ENCODE measurements at places on chromosomes 12 and 14.

- no peak for DNase-seq
Observed at GRCh38 chr12:82880442-82880901, 193.8 kb downstream of the TMTC2 start.

DNA sequence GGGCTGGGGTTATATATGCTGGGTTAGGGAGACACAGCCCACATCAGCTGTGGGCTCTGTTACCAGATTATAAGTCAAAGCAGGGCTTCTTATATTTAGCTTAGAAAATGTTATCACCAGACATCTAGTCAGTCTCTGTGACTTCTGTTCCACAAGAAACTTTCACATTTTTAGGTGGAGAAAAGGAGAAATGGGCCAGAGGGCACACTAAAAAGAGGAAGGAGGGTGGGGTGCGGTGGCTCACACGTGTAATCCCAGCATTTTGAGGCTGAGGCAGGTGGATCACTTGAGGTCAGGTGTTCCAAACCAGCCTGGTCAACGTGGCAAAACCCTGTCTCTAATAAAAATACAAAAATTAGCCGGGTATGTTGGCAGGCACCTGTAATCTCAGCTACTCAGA, 28.0 kb upstream of the SLC38A1 start:
- DNase-seq: no peak

DNA sequence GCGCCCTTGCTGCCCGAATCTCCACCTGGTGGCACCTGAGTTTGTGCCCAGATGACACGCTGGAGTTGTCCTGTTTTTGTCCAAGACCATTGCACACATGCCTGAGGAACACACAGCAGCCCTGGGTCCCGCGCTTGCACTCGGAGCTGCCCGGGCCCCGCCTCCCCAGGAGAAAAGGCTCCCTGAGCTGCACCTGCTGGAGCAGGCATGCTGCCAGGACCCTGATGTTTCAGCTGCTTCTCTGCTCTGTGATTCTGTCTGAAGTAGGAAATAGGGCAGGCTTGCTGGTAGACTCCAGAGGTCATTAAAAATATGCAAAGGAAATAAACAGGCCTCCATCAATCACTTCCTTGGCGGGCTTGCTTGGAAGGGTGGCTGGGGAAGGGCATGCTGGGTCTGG, 271.6 kb downstream of the CACNA1C start:
- no peak for DNase-seq

GRCh38 chr12:11880381-11880780, 190.4 kb upstream of the BCL2L14 start:
- DNase-seq: no peak

- no peak for DNase-seq
Observed at GRCh38 chr14:33229269-33229929, 290.7 kb downstream of the NPAS3 start.

- DNase-seq: no peak
Observed at GRCh38 chr12:99281277-99281676, 366.3 kb upstream of the GARIN6 start.

DNA sequence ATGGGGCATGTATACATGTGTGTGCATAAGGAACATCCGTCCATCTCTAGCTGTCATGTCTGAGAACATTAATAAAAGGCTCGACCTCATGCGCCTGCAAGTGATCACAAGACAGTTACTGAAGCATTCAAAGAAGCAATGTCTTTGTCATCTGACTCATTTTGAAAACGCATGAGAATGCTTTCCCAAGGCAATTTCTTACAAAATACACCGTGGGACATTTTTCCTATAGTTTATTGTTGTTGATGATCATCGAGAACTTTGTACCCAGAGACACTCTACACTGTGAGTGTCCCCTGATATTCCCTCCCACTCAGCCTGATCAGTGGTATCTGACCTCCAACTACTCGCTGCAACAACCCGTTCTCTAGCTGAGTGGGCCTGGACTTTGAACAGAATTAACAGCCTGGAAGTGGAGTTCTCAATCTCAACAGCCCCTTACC, 68.1 kb downstream of the ETV6 start:
- no peak for DNase-seq

DNA sequence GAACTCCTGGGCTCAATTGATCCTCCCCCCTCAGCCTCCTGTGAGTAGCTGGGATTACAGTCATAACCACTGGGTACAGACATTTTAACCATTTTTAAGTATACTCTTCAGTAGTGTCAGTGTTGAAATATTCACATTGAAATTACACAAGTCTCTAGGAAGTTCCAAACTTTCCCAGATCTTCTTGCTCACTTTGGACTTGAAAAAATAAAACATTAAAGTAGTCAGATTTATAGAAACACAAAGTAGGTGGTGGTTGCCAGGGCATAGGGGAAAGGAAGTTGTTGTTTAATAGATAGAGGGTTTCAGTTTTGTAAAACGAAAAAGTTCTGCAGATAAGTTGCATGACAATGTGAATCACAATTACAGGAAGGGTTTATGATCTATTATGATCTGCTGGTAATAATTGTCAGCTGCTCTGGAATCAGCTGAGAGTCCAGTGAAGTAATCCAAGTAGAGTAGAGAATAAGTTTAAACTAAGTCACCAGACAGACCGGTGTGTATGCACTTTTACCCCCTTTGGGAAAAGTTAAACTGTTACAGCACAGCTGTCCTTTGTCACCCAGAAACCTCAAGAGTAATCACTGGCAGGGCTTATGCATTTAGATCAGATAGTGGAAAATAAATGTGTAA, 27.4 kb downstream of the PCNX1 start:
- no peak for DNase-seq

DNA sequence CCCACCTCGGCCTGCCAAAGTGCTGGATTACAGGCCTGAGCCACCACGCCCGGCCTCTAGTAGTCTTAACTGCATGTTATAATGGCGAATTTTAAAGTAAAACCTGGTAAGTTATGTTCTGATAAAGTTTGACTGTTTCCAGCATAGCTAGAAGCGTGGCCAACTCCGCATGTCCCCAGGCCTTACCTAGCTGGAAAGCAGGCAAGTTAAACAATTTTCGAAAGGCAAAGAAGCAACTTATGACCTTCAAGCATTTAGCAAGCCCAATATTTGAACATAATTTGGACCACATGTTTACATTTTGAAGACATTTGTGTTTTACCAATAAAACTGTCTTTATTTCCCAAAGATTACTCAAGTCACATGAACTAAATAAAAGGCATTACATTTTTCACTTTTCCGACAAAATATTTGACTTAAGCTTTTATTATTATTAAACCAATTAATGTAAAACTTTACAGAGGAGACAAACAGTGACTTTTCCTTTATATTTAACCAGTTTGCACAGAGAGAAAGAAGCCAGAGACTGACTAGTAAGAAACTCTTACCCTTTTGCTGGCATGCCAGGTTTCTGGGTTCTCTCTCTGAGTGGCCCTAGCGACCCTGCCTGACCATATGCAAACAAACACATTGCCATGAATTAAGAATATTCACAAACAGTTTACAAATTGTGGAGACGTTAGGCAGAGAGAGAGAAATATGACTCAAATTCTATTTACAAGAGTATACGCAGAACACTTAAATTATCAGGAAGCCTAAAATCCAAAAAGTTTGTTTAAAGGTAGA, 106.3 kb downstream of the RIN3 start:
- DNase-seq: no peak

DNA sequence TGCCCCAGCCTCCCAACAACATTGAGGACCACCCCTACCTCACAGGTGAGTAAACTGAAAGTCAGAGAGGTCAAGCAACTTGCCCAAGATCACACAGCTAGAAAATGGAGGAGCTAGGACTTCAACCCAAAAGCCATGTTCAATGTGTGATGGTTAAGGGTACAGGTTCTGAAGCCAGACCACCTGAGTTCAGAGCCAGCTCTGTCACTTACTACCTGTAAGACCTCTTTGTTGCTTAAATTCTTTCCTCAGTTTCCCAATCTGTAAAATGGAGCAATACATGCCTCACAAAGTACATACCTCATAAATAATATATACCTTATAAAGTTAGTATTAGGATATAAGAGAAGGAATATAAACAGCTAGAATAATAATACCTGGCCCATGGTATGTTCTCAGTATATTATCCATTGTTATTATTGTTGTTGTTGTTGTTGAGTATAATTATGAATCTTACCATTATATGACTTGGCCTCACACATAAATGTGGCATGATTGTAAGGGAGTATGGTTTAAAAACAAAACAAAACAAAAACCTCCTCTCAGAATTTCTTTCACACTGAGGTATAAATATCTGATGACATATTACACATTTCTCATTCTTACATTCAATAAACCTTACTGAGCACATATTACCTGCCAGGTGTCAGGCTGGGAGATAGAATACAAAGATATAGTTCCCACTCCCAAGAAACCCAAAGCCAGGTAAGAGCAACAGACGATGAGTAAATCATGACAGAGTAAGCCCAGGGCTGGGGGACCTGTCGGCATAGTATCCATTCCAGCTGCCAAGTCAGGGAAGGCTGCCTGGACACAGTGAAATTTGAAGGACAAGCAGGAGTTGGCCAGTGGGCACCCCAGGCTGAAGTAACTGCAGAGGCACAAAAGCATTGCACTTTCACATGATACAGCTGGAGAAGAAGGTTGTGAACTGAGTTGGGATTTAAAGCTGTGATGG, 19.6 kb downstream of the CMKLR1 start:
- no peak for DNase-seq

GRCh38 chr14:76929927-76930326, 98.6 kb downstream of the IRF2BPL start:
- no peak for DNase-seq

DNA sequence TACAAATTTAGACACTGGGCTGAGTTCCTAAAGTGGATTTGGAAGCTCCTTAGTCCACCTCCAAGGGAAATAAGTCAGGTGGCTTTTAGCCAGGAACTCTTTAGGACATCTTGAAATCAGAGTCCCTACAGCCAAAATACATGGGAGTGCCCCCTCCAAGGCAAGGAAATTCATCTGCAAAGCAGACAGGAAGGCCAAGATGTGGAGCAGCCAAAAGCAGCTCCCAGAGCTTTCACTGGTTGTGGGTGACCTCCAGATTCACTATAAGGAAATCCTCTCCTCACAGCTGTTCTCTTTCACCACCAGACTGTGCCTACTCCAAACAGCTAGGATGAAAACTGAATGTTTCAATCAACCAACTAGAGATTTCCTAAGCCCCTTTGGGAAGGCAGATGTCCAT, 6.6 kb downstream of the TTC9 start:
- no peak for DNase-seq

GRCh38 chr12:100864366-100864765, 69.8 kb downstream of the ANO4 start:
- no peak for DNase-seq

- no peak for DNase-seq
Observed at GRCh38 chr12:52277486-52278245, 3.2 kb downstream of the KRT86 start.

- DNase-seq: no peak
Observed at GRCh38 chr12:42296503-42297109, 29.3 kb downstream of the ZCRB1 start.

- no peak for DNase-seq
Observed at GRCh38 chr12:58833853-58834252, 86.5 kb downstream of the LRIG3 start.

- no peak for DNase-seq
Observed at GRCh38 chr12:6775185-6776174, 3.2 kb downstream of the LAG3 start.

- DNase-seq: no peak
Observed at GRCh38 chr12:13171921-13172859, 24.3 kb upstream of the EMP1 start.

DNA sequence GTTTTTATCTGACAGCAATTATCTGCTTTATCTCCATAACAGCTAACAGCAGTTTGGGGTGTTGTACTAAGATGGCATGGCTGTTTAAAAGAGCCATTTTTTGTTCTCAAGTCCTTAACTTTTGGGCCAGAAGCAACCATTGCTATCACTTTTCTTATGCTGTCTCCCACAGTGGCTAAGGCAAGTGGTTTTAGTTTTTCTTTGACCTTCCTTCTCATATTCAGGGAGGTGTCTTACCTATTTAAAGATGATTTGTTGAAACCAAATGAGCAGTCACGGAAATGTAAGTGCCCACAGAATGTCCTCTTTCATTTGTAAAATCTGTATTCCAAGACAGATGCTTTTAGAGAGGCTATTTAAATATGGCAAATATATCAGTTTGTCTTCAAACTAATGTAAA, 96.8 kb upstream of the USP15 start:
- no peak for DNase-seq

DNA sequence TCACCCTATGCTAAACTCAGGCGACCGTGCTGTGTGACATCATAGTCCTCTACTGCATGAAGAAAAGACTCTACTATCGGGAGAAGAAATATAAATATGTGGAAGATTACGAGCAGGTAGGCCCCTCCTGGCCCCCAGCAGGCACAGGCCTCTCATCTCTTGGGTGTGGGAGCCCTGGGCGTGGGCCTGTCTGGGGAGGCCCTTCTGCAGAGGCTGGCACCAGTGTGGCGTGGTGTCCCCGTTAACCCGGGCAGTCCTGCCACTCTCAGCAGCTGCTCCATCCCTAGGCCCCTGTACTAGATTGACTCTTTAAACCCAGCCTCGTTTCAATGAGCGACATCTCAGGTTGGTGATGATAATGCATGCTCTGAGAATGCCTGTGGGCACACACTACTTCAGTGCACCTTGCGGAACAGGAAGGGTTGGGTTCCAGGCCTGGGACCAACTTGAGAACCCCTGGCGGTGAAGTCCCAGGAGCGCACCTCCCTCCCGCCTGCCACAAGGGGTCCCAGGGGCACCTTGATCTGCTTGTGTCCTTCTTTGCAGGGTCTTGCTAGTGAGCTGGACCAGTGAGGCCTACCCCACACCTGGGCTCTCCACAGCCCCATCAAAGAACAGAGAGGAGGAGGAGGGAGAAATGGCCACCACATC, 23.2 kb downstream of the P2RX4 start:
- no peak for DNase-seq

DNA sequence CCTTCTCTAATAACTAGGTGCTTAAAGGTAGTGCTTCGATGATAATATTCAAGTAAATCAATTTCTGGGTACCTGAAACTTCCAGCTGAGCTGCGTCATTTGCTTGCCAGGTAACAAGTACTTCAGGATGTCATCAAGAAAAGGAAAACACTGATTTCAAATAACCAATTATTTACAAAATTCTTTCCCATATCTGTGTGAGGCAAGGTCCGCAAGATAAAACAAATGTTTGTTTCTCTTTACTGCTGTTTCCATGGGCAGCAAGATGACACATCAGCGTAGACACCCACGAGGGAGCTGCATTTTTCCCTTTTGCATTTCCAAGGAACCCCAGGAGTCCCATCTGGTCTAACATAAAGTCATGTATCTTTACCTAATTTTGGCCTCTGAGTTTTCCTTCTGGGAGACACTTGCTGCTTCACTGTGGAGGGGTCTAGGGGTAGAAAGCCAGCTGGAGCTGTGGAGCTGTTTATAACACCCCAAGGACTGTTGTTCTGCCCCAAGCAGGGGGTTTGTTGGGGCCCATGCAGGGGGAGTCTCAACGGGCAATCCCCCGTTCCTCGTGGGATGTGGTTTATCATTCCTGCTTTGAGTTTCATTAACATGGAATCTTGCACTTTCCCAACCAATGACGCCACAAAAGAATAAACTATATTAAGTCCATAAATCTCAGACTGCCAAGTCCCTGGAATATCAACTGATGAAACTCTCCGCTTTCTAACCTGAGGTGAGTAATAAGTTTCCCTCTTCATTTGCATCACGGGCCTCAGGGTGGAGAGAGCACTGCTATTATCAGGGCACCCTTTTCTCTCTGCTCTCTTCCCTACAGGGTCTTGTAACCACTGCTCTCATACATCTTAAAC, 112.8 kb upstream of the PELI2 start:
- DNase-seq: no peak

Measured in activated CD8-positive, alpha-beta memory T cell treated with anti-CD3 and anti-CD28 coated beads for 1 hour (primary cell).